ENCODE measurements at places on chromosomes 16 and 17.

DNA sequence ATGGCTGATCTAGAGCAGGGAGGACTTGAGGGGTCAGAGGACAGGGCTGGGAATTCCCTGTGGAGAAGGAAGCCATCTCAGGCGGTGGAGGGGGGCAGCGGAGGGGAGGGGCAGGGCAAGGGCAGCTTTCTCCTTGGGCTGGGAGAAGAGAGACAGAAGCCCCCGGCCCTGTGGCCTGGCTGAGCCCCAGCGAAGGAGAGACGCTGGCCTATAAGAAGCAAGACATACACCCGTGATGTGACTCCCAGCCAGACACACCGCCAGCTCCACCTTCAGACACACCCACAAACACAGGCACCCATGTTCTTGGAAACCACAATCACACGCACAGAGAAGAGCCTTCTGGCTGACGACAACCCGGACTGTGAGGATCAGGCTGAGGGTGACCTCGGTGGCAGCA is 10.0 kb downstream of the TRPV3 start:
- DNase-seq, result no peak

- no peak for DNase-seq
Observed at GRCh38 chr16:855471-855870, 54.9 kb upstream of the GNG13 start.

DNA sequence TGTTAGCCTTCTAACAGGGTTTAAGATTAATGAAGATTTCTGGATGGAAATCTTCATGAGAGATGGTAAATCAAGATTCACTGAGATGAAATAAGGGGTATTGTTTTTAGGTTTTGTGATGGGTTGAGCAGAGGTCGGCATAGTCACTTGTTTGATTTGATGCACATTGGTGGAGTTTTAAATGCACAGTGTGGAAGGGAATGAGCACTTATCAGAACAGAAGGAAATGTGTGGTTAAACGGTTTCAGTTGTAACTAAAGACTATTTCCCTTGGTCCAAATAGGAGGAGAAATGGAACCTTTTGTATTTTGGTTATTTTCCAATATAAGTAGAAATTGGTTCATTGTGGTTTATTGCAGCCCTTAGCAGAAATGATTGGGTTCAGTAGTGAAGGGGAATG is 34.1 kb downstream of the CBFB start:
- DNase-seq, result no peak

DNA sequence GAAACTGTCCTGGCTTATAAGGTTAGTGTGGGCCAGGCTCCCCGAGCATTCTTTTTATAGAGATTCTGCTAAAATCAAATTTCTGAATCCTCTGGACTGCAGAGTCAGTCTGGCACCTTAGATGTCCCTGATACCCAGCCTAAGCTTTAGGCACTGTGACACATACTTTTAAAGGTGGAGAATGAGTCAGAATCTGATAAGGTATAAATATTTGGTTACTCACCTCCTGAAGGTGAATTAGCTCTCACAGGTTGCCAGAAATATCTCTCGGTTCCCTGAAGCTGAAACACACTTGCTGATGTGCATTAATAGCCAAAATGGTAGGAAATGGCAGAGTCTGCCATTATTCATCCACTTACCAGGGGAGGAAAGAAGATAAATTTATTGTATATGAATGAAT is 446.9 kb downstream of the UTP18 start:
- DNase-seq, result no peak

- no peak for DNase-seq
Observed at GRCh38 chr17:59151591-59151990, 3.4 kb downstream of the SKA2 start.

DNA sequence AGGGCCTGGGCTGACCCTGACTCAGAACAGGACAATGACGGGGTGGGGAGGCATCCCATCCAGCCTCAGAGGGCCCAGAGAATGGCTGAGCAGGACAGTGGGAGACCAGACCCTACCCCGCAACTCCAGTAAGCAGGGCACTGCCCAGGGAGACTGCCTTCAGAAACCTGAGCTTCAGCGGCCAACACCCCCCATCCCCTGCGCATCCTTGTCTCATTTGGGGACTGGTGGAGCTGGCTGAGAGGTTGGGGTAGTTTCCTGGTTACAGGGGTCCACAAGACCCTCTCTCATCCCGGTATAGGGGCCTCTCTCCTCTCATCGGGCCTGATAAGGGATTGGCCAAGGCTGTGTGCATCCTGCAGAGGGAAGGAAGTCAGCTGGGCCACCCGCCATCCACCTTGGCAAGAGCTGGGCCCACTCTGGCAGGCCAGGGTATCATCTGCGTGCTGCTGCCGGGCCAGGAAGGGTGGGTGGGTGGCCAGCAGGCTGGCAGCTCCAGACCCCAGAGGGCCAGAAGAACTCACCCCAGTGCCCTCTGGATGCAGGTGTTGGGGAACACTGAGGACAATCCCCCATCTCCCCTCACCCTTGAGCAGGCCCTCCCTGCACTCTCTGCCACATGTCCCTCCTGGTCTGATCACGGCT is 229.1 kb downstream of the KATNIP start:
- no peak for DNase-seq

- DNase-seq, result no peak
Observed at GRCh38 chr17:50049636-50050035, 6.3 kb upstream of the ITGA3 start.

DNA sequence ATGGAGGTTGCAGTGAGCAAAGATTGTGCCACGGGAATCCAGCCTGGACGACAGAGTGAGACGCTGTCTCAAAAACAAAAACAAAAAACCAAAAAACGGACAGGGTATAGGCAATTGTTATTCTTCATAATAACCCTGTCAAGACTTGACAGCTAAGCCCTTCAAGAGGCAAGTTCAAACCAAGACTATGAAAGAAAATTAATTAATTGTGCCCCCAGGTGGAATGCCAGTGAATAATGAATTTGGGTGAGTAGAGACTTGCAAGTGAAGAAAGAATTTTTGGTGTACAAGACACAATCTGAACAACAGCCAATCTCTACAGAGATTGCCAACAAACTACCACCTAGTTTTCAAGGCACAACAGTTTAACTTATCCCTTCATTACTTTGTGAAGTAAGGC is 6.3 kb downstream of the RFWD3 start:
- no peak for DNase-seq
